ENCODE measurements at places on chromosomes 5 and 9. TPM values are rescaled to one million over a fixed set of nuclear protein-coding genes. Genes with fewer than 3 reads are reported as not detected.

Gene PHF24
- total RNA-seq, result under 0.01 TPM

Gene WDR38
- total RNA-seq, result not detected

GRCh38 chr9:86470326-86470725 is 116.1 kb upstream of the TUT7 start:
- no peak for DNase-seq

GRCh38 chr9:92341578-92341977 is 15.8 kb downstream of the CENPP start:
- DNase-seq, result no peak

DNA sequence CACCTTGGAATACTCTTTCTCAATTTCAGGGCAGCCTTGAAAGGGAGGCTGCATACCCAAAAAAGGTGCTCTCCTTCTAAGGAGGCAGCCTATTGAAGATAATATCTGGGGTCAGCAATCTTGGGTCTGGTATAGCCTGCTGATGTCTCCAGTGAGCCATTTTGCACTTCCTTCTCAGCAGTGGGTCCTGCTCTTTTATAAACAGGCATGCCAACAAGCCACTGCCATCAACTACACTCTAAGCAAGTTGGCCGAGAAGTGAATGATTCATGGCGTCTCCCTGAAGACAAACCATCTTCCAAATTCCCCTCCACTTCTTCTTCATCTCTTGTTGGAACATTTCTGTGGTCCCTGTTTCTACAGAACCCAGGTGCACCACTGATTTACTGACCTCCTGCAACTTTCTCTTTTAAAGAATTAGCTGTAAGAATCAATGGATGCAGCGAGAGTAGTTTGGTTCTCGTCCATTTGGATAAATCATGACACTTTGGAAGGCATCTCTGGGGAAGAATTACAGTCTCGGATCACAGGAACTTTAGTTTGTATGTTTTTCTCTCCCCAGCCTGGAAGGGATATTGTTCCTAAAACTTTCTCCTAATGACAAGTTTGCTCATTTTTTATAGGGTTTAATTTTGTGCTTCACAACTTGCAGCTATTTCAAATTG is 108.3 kb downstream of the INSYN2B start:
- no peak for DNase-seq

DNA sequence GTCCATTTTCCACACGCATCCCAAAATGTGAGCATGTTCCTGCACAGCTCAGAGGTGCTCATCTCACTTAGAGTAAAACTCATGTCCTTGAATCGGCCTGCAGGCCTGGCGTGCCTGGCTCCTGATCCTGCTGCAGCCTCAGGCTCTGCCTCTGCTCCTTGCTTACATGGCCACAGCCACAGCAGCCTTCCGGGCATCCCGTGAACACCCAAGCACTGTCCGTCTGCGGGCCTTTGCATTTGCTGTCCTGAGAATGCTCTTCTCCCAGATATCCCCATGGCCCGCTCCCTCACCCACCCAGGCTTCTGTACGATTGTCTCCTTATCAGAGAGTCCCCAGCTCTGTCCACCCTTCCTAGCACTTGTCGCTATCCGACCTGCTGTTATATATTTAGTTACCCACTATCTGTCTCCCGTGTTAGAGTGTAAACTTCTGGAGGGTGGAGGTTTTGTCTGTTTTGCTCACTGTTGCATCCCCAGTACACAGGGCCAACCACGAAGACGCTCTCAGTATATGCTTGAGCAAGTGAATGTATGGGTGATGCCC is 21.9 kb downstream of the FGF18 start:
- DNase-seq, result no peak

GRCh38 chr9:114522286-114522685 is 17.0 kb upstream of the WHRN start:
- no peak for DNase-seq

GRCh38 chr9:123990427-123990826 is 21.1 kb upstream of the LHX2 start:
- no peak for DNase-seq

All from hematopoietic multipotent progenitor cell (in vitro differentiated cells).